Pancreas (tissue), 10 donors: ENCODE measurements at places on chromosomes 11 and 22. TPM values are rescaled to one million over a fixed set of nuclear protein-coding genes. Genes with fewer than 3 reads are reported as not detected.
A peak's percentile ranks its signal among the peaks of the same experiment; 100 is the strongest.

UBQLNL gene
- 0.53 TPM for polyA plus RNA-seq

- no peak overlapping the region for H3K27ac ChIP-seq
- no peak overlapping the region for H3K4me3 ChIP-seq
These were observed 510 bp upstream of the LSP1 start for GRCh38 chr11:1852271-1852876.

DNA sequence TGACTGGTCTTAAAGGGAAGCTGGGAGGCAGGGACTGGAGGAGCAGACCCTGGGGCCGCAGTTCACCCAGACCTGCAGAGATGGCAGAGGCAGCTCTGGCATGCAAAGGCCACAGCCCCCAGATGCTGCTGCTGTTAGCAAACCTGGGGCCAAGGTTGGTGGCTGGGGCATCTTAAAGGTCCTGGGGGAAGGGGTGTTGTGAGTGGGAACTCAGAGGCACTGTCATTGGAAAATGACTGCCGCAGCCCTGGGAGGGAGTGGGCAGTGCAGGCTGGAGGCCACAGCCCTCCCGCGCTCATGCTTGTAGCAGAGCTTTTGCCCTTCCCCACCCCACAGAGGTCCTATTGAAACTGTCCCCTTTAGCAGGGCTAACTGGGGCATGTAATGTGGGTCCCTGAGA lies 111.8 kb downstream of the CTTN start:
- DNase-seq = peak; percentile 42
- H3K27ac ChIP-seq = no peak overlapping the region
- no peaks in the 10 kb centered on the region for H3K27me3 ChIP-seq

SOX10 gene
- 0.38 TPM for polyA plus RNA-seq

GRCh38 chr11:32779136-32779535 lies 15.3 kb downstream of the CCDC73 start:
- no peak for DNase-seq
- no peaks in the 10 kb centered on the region for H3K36me3 ChIP-seq
- H3K4me3 ChIP-seq = no peak overlapping the region
- H3K27me3 ChIP-seq = no peaks in the 10 kb centered on the region
- H3K27ac ChIP-seq = no peak overlapping the region
- no peaks in the 10 kb centered on the region for H3K4me1 ChIP-seq

GRCh38 chr11:92790926-92791616 lies 178.4 kb upstream of the MTNR1B start:
- no peaks in the 10 kb centered on the region for H3K4me1 ChIP-seq
- no peaks in the 10 kb centered on the region for H3K27me3 ChIP-seq
- no peak overlapping the region for H3K27ac ChIP-seq
- H3K4me3 ChIP-seq = no peak overlapping the region
- no peak for DNase-seq
- H3K36me3 ChIP-seq = no peaks in the 10 kb centered on the region

DNA sequence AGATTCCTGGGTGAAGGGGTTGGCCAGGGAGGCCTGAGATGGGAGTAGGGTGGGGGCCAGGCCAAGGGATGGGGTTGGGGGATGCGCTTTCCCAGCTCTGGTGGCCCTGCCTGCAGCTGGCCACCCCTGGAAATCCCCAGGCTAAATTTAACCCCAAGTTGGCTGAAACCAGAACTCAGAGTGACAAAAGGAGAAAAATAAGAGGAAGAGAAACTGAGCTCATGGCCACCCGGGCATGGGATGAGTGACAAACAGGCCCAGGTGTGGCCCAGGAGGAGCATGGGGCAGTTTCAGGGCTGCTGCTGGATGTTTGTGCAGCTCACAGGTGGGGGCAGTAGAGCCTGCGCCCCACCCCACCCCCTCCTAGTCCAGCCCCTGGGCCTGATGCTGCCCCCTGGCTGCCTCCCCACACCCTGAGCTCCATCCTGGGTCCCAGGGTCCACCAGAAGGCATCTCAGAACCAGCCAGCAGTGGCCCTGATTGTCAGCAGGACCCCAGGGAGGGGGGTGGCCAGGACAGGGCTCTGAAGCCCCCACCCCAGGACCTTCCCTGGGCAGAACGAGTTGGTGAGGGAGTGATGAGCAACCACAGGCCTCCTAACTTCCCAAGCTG lies 48.0 kb downstream of the IGLL5 start:
- H3K27me3 ChIP-seq = no peaks in the 10 kb centered on the region
- H3K27ac ChIP-seq = no peak overlapping the region
- H3K36me3 ChIP-seq = no peaks in the 10 kb centered on the region
- H3K4me3 ChIP-seq = no peak overlapping the region
- no peaks in the 10 kb centered on the region for H3K4me1 ChIP-seq

CDHR5 gene
- polyA plus RNA-seq = 1.3 TPM

OR8K3 gene
- polyA plus RNA-seq = not detected

GRCh38 chr11:62538470-62539237 lies 8.0 kb downstream of the AHNAK start:
- peaks cover 1% of the 10 kb centered on the region for H3K36me3 ChIP-seq
- no peaks in the 10 kb centered on the region for H3K4me1 ChIP-seq
- H3K27me3 ChIP-seq = no peaks in the 10 kb centered on the region
- no peak overlapping the region for H3K4me3 ChIP-seq

GRCh38 chr11:119567688-119568582 lies 145.0 kb upstream of the THY1 start:
- no peak overlapping the region for H3K27ac ChIP-seq
- H3K36me3 ChIP-seq = no peaks in the 10 kb centered on the region
- no peak overlapping the region for H3K4me3 ChIP-seq
- no peaks in the 10 kb centered on the region for H3K27me3 ChIP-seq
- DNase-seq = no peak

GRCh38 chr22:44116331-44116730 lies 64.4 kb upstream of the PARVG start:
- DNase-seq = no peak
- H3K36me3 ChIP-seq = no peaks in the 10 kb centered on the region

ARHGEF12 gene
- 13.8 TPM for polyA plus RNA-seq

- no peaks in the 10 kb centered on the region for H3K27me3 ChIP-seq
- peaks cover 18% of the 10 kb centered on the region for H3K4me1 ChIP-seq
- no peaks in the 10 kb centered on the region for H3K36me3 ChIP-seq
- H3K4me3 ChIP-seq = no peak overlapping the region
- no peak for DNase-seq
- H3K27ac ChIP-seq = no peak overlapping the region
These were observed 9.1 kb upstream of the CCDC34 start for GRCh38 chr11:27372164-27372563.

- no peak overlapping the region for H3K4me3 ChIP-seq
- H3K4me1 ChIP-seq = peaks cover 14% of the 10 kb centered on the region
- no peaks in the 10 kb centered on the region for H3K27me3 ChIP-seq
- no peaks in the 10 kb centered on the region for H3K36me3 ChIP-seq
These were observed 137.6 kb downstream of the DDX10 start for GRCh38 chr11:108802492-108802891.

DNA sequence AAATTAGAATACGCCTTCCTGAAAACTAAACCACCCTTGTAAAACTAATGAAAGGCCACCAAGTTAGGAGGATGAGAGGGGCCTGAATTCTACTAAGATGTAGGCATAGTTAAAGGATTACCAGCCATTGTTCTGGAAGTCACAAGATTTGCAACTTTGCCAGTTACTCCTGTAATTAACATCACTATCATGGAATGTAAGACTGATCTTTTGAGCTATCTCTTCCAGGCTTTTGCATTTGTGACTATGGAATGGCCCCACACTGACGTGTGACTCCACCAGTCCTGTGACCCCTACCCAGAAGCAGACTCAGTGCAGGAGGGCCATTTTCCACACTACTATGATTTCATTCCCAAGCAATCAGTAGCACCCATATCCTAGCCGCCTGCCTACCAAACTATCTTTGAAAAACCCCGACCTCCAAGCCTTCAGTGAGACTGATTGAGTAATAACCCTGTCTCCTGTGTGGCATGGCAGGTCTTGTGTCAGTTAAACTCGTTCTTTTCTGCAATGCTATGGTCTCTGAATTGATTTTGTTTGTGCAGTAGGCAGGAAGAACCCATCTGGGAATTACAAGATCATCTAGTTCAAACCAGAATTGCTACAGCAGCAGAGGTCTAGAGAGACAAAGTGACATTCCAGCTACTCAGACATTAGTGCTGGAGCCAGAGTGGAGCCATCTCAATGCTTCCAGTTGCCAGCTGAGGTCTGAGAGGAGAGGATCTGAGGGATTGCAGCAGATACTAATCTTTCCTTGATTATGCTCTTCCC lies 1.9 kb upstream of the CTSF start:
- no peak for DNase-seq
- no peaks in the 10 kb centered on the region for H3K36me3 ChIP-seq
- peaks cover 4% of the 10 kb centered on the region for H3K4me1 ChIP-seq
- no peak overlapping the region for H3K27ac ChIP-seq
- no peaks in the 10 kb centered on the region for H3K27me3 ChIP-seq
- no peak overlapping the region for H3K4me3 ChIP-seq

DCHS1 gene
- polyA plus RNA-seq = 4.0 TPM

GRCh38 chr11:83682611-83682973 lies 396.4 kb upstream of the CCDC90B start:
- no peaks in the 10 kb centered on the region for H3K4me1 ChIP-seq
- H3K27me3 ChIP-seq = no peaks in the 10 kb centered on the region
- H3K27ac ChIP-seq = no peak overlapping the region
- no peaks in the 10 kb centered on the region for H3K36me3 ChIP-seq
- no peak for DNase-seq

GRCh38 chr11:122598971-122599370 lies 56.6 kb upstream of the UBASH3B start:
- no peak overlapping the region for H3K27ac ChIP-seq
- H3K4me3 ChIP-seq = no peak overlapping the region
- H3K4me1 ChIP-seq = no peaks in the 10 kb centered on the region
- no peaks in the 10 kb centered on the region for H3K27me3 ChIP-seq
- H3K36me3 ChIP-seq = no peaks in the 10 kb centered on the region

FOXRED2 gene
- polyA plus RNA-seq = 3.5 TPM

- no peak overlapping the region for H3K4me3 ChIP-seq
- H3K36me3 ChIP-seq = no peaks in the 10 kb centered on the region
- DNase-seq = no peak
These were observed 3.8 kb upstream of the WEE1 start for GRCh38 chr11:9569588-9570164.

DNA sequence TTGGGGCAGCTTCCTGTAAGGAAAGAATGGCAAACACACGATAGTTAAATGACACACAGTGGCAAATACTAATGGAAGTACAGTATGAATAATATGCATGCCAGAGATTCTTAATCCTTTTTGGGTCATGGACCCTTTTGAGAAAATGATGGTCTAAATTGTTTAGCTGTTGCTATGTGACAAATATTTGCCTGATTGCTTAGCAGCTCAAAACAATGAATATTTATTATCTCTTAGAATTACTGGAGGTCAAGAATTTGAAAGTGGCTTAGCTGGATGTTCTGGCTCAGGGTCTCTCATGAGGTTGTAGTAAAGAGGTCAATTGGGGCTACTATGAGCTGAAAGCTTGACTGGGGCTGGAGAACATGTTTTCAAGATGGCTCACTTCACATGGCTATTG lies 69.7 kb downstream of the FANCF start:
- no peak overlapping the region for H3K4me3 ChIP-seq
- H3K27ac ChIP-seq = no peak overlapping the region
- no peaks in the 10 kb centered on the region for H3K27me3 ChIP-seq
- DNase-seq = no peak
- H3K4me1 ChIP-seq = no peaks in the 10 kb centered on the region

GRCh38 chr11:95388086-95388485 lies 157.1 kb upstream of the SESN3 start:
- H3K4me3 ChIP-seq = no peak overlapping the region
- H3K36me3 ChIP-seq = no peaks in the 10 kb centered on the region
- DNase-seq = no peak
- no peak overlapping the region for H3K27ac ChIP-seq
- no peaks in the 10 kb centered on the region for H3K4me1 ChIP-seq

GRCh38 chr11:111945198-111945597 lies 8.1 kb downstream of the DIXDC1 start:
- no peaks in the 10 kb centered on the region for H3K4me1 ChIP-seq
- no peaks in the 10 kb centered on the region for H3K27me3 ChIP-seq
- H3K27ac ChIP-seq = no peak overlapping the region
- no peak overlapping the region for H3K4me3 ChIP-seq

PARVG gene
- 8.1 TPM for polyA plus RNA-seq

- H3K27me3 ChIP-seq = no peaks in the 10 kb centered on the region
- H3K27ac ChIP-seq = no peak overlapping the region
- no peaks in the 10 kb centered on the region for H3K36me3 ChIP-seq
- H3K4me1 ChIP-seq = peaks cover 3% of the 10 kb centered on the region
- H3K4me3 ChIP-seq = no peak overlapping the region
These were observed 16.7 kb upstream of the PISD start for GRCh38 chr22:31678748-31679147.

DNA sequence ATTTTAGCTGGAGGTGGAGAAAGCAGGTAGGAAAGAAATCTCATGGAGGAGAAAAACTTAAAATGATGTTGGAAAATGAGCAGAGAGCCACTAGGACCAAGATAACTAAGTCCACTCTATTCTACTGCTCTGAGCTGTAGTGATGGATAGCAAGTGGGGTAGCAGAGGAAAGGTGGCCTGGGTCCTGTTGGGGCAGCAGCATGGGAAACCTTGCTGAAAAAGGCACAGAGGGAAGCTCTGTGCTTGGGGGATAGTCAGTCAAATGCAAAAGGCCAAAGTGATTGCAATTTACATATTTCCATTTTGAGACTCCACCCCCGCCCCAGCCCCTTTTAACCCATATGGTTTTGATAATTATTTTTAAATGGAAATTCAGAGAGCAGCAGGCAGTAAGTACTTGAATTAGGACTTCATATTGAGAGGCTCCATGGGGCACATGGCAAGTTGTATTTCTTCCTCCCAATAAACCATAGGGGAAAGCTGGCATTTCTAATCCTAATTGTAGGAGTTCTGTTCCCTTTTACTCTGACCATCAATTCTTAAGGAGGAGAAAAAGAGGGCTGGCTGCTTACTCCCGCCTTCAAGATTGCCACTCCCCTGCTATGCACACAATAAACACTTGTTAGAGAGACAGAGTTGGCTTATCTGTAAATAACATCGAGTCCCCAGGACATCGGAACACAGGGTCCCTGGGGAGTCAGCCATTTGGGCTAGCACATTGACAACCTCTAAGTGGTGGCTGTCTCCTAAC lies 1341.5 kb upstream of the TENM4 start:
- DNase-seq = no peak
- H3K4me1 ChIP-seq = no peaks in the 10 kb centered on the region
- no peak overlapping the region for H3K27ac ChIP-seq
- no peak overlapping the region for H3K4me3 ChIP-seq
- no peaks in the 10 kb centered on the region for H3K27me3 ChIP-seq
- H3K36me3 ChIP-seq = no peaks in the 10 kb centered on the region

DNA sequence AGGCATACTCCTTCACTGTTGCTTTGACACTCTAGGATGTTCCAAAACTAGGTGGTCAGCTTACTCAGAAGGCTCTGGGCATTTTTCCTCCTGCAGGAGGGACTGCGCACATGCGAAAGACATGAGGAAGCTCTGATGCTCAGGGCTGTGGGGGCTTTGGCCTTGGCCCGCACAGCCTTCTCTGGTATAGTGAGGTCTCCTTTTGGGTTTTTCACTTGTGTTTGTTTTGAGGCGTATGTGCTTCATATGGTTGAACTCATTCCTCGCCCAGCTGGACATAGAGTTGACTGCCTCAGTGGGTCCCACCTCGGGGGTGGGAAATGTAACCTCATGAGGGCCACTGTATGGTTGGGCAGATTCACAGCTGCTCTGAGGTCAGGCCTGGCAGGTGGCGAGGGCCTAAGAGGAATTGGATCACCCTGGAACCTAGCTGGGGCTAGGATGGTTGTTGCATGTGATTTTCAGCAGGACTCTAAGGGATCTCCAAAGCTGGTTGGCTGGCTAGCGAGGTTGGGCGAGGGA lies 63.7 kb downstream of the PTPRJ start:
- no peaks in the 10 kb centered on the region for H3K36me3 ChIP-seq
- no peaks in the 10 kb centered on the region for H3K4me1 ChIP-seq
- no peak overlapping the region for H3K27ac ChIP-seq
- no peak overlapping the region for H3K4me3 ChIP-seq

- DNase-seq = peak; percentile 11
- H3K4me1 ChIP-seq = no peaks in the 10 kb centered on the region
- no peaks in the 10 kb centered on the region for H3K27me3 ChIP-seq
- H3K4me3 ChIP-seq = no peak overlapping the region
- H3K27ac ChIP-seq = no peak overlapping the region
- no peaks in the 10 kb centered on the region for H3K36me3 ChIP-seq
These were observed 45.7 kb downstream of the KCNQ1OT1 start for GRCh38 chr11:2653930-2654739.
